Esophagus (tissue), 2 donors: ENCODE measurements at places on chromosomes 11 and 22. TPM values are rescaled to one million over a fixed set of nuclear protein-coding genes. Genes with fewer than 3 reads are reported as not detected.

CLDN5 gene
- polyA plus RNA-seq, result 48.3 TPM

POU2F3 gene
- polyA plus RNA-seq, result 4.5 TPM

MPZL3 gene
- 34.1 TPM for polyA plus RNA-seq

TMEM191C gene
- 3.9 TPM for polyA plus RNA-seq

EFEMP2 gene
- polyA plus RNA-seq, result 13.1 TPM

E2F8 gene
- polyA plus RNA-seq, result 3.9 TPM

CARNS1 gene
- 0.29 TPM for polyA plus RNA-seq

STK33 gene
- polyA plus RNA-seq, result 0.75 TPM

ALDH3B1 gene
- 19.7 TPM for polyA plus RNA-seq

OR5P2 gene
- polyA plus RNA-seq, result not detected

C11orf42 gene
- polyA plus RNA-seq, result not detected

C11orf86 gene
- polyA plus RNA-seq, result not detected
